ENCODE measurements at places on chromosomes 13 and 19. TPM values are rescaled to one million over a fixed set of nuclear protein-coding genes. Genes with fewer than 3 reads are reported as not detected.

LGALS4 gene
- total RNA-seq: 1.4 TPM

- no peak for DNase-seq
These were observed 60.8 kb downstream of the SOX1 start for GRCh38 chr13:112127564-112128330.

DNA sequence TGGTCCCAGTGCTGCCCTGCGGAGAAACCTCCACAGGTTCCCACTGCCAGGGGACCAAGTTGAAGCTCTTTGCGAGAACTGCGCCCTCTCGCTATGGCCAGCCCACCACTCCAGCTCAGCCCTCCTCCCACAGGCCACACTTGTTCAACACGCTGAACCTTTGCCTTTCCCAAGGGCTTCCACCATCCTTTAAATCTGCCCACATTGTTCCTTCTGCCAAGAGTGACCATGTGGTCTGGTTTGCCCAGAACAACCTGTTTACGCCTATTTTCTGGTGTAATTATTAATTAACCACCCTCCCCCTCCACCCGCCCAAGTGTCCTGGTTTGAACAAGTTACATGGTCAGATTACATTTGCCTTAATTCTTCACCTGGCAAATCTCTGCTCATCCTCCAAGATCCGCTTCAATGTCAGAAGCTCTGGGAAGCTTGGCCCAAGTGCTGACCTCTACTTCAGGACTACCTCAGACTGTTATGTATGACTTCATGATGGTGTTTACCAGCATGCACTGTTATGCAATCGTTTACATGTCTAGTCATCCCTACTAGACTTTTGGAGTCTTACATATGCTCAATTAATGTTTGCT is 12.0 kb upstream of the USP12 start:
- no peak for DNase-seq

DNA sequence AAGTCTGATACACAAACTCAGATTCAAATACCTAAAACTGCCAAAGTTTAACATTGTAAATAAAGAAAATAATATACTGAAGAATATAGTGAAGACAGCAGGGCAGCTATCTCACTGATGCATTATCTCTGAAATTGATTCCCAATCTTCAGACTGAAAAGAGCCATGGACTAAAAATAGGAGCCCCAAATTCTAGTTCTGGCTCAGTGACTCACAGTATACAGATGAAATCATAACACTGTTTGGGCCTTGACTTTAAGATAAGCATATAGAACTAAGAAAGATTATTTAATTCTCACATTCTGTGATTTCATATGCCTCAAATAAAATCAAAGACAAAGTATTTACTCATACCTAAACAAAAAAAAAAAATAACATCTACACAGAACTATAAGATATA is 53.9 kb downstream of the RBM26 start:
- no peak for DNase-seq

KLF1 gene
- not detected for total RNA-seq

TTYH1 gene
- total RNA-seq: 3.0 TPM

DNA sequence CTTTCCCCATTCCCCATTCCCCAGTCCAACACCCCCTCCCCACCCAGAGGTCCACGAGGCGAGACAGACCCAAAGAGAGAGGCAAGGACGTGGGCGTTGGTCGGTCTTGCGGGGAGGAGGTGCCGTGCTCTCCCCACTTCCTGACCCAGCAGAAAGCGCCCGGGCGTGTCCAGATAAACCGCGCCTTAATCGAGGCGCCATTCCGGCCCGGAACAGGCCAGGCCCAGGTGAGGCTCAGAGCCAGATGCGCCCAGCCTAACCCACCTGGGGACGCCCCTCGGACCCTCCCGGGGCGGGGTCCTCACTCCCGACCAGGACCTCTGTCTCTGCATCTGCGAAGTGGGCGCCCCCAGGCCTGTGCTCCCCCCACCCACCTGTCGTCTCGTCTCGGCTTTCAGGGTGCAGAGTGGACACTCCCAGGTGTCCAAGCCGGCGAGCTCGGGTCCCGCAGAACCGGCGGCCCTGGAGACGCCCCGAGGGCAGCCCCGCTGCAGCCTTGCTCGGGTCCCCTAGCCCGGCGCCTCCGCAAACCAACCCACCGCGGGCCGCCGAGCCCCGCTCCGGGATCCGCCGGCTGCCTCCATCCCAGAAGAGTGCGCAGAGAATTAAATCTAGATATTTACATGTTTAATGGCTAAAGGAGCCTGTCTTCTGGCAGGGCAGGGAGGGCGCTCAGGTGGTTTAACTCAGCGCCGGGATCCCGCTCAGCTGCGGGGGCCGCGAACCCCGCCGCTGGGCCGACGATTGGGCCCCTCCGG is 5.0 kb upstream of the ONECUT3 start:
- DNase-seq: no peak

GRCh38 chr13:112113348-112113747 is 46.4 kb downstream of the SOX1 start:
- DNase-seq: no peak

GRCh38 chr19:52391135-52391534 is 6.5 kb upstream of the ZNF528 start:
- DNase-seq: no peak

DNA sequence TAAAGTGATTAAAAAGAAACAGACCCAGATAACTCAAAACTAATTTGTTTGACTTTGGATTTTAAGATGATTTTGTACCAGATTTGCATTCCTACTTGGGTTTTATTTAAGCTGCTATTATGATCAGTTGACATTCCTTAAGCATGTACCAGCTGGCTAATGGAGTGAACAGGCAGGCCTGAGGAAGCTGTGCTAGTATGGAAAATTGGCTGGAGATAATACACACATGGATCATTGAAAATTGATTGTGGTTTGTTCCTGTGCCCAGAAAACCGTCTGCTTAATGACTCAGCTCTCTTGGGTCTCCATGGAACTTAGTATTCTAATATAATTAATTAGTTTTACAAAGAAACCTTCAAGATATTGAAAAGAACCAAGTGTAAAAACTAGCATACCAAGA is 22.6 kb downstream of the POLR1D start:
- DNase-seq: no peak

ZNF534 gene
- 0.24 TPM for total RNA-seq

GRCh38 chr13:30659980-30660379 is 42.3 kb downstream of the USPL1 start:
- no peak for DNase-seq

- DNase-seq: no peak
These were observed 2882.5 kb downstream of the PCDH9 start for GRCh38 chr13:64347664-64348063.

GRCh38 chr13:105725887-105726286 is 809.6 kb downstream of the EFNB2 start:
- no peak for DNase-seq

GRCh38 chr19:12052091-12052496 is 667 bp downstream of the ZNF878 start:
- no peak for DNase-seq

PDX1 gene
- total RNA-seq: not detected

ZNF823 gene
- 3.5 TPM for total RNA-seq

- DNase-seq: peak; percentile 36
These were observed 31.7 kb downstream of the DNAJC15 start for GRCh38 chr13:43054803-43055802.

- DNase-seq: no peak
These were observed 2.4 kb downstream of the PAK4 start for GRCh38 chr19:39127812-39128515.

RRAS gene
- total RNA-seq: 95.0 TPM

GRCh38 chr13:21934284-21934683 is 263.4 kb downstream of the FGF9 start:
- no peak for DNase-seq

SSC5D gene
- total RNA-seq: 5.7 TPM

Data from left cardiac atrium (tissue), 4 donors.